ENCODE measurements at places on chromosomes 13 and 19.
A peak's percentile ranks its signal among the peaks of the same experiment; 100 is the strongest.

GRCh38 chr13:81760316-81760715 is 1419.4 kb upstream of the SPRY2 start:
- no peak for DNase-seq

- no peak for DNase-seq
Observed at GRCh38 chr19:1217366-1217765, 11.8 kb downstream of the STK11 start.

DNA sequence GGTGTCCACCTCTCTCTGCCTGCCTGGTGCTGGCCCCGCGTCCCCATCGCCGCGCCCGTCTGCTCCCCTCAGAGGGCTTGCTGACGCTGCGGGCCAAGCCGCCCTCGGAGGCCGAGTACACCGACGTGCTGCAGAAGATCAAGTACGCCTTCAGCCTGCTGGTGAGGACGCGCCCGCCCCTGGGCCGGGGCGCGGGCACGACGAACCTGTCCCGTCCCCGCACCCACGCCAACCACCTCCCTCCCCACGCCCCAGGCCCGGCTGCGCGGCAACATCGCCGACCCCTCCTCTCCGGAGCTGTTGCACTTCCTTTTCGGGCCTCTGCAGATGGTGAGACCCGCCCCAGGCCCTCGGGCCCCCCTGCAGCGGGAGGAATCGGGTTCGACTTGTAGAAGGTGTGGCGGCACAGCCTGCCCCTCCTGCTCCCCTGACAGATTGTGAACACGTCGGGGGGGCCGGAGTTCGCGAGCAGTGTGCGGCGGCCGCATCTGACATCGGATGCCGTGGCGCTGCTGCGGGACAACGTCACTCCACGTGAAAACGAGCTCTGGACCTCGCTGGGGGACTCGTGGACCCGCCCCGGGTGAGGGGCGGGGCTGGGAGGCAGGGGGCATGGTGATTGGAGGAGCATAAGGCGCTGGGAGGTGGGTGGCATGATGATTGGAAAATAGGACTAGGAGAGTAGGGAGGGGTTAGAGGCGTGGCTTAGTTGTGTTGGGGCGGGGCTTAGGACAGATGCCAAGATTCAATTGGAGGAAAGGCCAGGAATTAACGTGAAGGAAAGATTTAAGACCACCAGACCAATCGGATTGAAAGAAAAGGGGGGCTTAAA is 6.6 kb downstream of the EPS8L1 start:
- peak; percentile 15 for DNase-seq

GRCh38 chr19:45716359-45717130 is 14.2 kb downstream of the FBXO46 start:
- DNase-seq: no peak

DNA sequence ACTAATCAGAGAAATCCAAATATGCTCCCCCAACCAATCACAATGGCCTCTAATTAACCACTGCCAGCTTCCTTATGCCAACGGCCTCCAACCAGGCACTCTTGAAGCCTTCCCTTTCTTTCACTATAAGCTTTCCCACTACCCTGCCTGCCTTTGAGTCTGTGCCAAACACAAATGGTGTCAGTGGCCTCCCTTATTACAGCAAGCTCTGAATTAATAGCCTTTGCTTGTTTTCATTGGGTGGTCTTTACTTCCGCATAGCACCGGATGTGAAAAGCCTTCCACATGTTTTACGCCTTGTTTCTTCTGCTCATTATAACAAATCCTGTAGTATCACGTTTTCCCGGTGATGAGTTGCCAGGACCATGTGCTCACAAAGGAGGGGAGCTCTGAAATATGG is 1.4 kb upstream of the EDDM13 start:
- no peak for DNase-seq

- no peak for DNase-seq
Observed at GRCh38 chr13:33328701-33329100, 43.1 kb upstream of the STARD13 start.

GRCh38 chr13:94713561-94714182 is 1.3 kb upstream of the SOX21 start:
- DNase-seq: no peak

DNA sequence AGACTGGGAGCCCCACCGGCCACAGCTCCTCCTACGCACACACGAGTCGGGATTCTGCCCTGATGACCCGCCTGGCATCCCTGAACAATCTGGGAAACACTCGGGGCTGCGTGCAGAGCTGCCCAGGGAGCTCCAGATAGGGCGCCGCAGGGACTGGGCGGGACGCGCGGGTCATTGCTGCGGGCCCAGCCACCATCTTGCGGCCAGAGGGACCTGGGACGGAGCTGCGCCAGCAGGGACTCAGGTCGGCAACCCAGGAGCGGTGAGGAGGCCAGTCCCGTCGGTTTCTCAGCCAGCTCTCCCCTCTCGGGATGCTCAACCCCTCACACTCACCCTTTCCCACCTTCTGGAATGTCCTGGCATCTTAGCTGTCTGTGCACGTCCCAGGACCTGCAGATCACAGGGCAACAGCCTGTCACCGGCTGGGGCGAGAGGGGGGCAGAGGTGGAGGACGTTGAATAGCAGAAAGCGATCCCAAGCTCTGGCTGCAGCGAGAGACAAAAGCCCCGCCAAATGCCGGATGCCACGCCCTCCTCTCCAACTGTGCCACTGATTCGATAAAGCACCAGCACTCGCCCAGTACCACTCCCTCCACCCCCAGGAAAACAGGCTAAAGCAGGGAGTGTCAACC is 20.4 kb upstream of the ZNF91 start:
- DNase-seq: no peak

- DNase-seq: no peak
Observed at GRCh38 chr19:51263808-51264207, 12.9 kb downstream of the SIGLECL1 start.

- DNase-seq: no peak
Observed at GRCh38 chr13:47454986-47455385, 546.1 kb downstream of the SUCLA2 start.

DNA sequence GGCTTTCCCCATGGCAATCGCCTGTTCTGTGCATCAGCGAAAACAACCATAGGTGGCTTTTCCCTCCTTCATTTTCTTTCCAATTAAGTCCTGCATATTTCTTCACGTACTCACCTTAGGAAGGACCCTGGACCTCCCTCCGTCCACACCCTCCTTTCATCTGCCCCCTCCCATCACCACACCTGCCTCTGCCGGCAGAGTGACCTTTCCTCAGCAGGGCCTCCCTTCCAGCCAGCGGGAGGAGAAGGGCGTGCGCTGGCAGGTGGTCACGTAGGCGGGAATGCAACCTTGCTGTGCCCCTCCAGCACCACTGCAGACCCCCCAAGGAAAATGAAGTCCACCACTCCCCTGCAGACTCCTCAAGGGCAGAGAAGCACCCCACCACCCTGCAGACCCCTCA is 61.1 kb downstream of the GSX1 start:
- no peak for DNase-seq

DNA sequence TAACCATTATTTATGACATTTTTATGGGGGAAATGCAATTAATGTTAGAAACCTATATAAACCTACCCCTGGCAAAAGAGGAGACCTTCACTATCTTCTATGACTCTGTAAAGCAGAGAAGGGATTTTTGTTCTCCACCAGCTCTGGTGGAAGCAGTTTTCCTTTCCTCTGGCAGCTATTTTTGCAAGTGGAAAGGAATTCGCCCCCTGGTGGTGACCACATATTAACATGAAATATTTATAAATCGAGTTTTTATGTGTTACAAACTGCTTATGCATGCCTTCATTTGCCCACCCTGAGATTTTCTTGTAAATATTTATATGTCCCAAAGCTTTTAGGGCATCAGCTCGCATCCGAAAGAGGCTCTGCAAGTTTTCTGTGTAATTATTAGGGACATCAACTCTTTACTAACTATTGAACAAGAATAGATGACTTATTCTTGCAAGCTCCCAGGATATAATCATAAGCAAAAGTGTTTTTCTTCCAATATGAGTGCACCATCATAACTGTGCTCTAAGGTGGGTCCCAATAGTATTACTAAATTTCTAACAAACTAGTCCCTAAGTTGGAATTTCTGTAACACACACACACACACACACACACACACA is 62.4 kb downstream of the SERTM1 start:
- no peak for DNase-seq

- no peak for DNase-seq
Observed at GRCh38 chr13:19575230-19575629, 13.9 kb upstream of the TPTE2 start.

DNA sequence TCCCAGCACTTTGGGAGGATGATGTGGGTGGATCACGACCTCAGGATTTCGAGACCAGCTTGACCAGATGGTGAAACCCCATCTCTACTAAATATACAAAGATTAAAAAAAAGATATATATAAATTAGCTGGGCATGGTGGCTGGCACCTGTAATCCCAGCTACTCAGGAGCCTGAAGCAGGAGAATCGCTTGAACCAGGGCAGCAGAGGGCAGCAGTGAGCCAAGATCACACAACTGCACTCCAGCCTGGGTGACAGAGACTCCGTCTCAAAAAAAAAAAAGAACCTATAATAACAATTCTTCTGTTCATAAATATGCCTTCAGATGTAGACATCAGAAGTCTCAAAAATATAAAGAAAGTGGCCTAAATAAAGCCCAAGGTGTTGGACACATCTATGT is 7.6 kb downstream of the ZNF737 start:
- no peak for DNase-seq

DNA sequence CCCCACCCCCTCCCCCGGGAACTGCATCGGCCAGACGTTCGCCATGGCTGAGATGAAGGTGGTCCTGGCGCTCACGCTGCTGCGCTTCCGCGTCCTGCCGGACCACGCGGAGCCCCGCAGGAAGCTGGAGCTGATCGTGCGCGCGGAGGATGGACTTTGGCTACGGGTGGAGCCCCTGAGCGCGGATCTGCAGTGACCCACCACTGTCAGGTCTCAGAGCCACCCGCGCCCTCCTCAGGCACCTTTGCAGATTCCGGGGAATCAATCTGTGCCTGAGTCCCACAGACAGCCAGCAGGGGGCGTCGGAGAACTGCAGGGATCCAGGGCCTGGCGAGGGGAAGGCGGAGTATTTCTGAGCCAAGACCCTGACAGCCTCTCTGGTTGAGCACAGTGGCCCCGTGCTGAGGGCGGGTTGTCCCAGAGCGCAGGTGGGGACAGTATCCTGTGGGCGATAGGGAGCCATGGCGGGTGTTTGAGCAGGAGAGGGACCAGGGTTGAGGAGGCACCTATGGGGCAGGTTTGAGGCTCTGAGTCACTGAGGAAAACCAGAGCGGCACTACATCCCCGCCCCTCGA is 30.4 kb upstream of the CYP4F8 start:
- DNase-seq: peak; percentile 86

- DNase-seq: no peak
Observed at GRCh38 chr13:23776698-23777574, 112.3 kb downstream of the MIPEP start.

DNA sequence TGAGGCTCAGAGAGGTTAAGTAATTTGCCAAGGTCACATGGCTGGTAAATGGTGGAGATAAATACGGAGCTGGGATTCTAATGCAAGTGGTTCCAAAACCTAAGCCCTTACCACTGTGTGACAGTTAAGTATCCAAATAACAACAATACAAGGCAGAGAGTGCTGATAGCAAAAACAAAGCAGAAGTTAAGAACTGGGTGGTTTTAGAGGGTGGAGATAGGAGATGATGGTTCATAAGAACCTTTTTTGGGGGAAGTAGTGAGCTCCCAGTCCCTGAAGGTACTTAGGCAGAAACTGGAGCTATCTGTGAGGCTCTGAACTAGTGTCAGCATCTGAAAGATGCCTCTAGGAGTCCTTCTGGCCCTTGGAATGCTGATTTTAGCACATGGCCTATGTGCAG is 56.2 kb upstream of the UBE2L5 start:
- DNase-seq: no peak

DNA sequence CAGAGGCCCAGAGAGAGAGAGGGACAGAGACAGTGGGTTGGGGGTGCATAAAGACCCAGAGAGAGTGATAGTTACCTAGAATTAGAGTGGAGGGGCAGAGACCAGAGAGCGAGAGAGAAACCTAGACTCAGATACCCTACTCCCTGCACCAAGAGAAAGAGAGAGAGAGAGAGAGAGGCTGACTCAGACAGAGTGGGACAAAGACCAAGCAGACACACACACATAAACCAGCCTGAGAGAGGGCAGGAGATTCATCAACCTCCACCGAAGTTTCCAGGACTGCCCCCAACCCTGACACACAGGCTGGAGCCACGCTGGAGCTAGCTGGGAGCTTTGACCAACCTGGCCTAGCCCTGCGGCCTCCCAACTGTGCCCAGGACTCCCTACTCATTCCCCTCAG is 12.9 kb downstream of the SYT3 start:
- DNase-seq: no peak

DNA sequence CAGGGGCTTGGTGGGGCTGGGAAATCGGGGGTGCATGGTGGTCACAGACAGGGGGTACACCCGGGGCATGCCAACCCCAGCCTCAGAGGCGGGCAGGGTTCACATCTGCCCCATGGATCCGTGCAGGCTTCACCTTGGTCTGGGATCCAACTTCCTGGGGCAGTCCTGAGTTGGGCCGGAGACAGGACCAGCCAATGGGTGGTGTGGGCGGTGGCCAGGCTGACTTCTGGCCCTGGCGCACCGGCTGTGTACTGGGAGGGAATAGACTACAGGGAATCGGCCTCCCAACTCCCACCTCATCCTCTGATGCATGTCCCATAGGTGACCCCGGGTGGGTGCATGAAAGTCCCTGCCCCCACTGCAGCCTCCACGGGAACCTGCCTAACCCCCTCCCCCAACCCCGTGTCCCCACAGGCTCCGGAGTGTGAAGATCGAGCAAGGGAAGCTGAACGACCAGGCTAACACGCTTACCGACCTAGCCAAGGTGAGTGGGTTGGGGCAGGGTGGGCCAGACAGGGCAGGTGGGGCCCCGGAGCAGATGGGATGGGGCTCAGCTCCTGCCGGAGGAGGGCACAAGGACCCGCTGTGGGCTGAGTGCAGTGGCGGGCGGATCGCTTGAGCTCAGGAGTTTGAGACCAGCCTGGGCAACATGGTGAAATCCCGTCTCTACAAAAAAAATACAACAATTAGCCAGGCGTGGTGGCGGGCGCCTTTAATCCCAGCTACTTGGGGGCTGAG is 14.7 kb upstream of the ARRDC2 start:
- DNase-seq: no peak

DNA sequence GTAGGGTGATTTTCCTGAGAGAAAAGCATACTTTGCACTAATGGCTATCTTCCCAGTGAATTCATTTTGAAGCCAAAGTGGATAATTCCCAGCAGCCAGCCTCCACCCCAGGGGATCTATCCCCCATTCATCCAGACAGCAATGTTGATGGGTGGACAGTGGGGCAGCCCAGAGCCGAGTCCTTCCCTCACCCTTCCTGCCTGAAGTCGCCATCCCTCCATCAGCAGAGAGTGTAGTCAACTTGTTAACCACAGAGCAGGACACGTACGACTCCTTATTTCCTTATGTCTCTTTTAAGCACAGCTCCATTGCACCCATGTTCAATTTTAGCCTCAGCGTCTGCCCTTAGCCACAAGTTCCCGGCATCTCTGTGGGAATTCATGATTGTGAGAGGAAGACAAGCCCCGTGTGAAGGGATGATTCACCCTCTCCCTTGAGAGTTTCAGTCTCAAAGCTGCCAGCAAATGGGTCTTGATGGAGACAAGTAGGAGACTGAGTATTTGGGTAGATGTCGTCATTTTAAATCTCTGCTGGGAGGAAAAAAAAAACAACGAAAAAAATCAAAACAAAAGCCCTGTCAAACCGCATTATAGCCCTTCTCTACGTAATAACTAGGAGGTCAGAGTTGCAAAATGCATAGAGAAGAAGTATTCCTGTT is 58.3 kb upstream of the MEDAG start:
- DNase-seq: no peak
